Aorta (tissue), 5 donors: ENCODE measurements at places on chromosomes 1 and 21. TPM values are rescaled to one million over a fixed set of nuclear protein-coding genes. Genes with fewer than 3 reads are reported as not detected.

DNA sequence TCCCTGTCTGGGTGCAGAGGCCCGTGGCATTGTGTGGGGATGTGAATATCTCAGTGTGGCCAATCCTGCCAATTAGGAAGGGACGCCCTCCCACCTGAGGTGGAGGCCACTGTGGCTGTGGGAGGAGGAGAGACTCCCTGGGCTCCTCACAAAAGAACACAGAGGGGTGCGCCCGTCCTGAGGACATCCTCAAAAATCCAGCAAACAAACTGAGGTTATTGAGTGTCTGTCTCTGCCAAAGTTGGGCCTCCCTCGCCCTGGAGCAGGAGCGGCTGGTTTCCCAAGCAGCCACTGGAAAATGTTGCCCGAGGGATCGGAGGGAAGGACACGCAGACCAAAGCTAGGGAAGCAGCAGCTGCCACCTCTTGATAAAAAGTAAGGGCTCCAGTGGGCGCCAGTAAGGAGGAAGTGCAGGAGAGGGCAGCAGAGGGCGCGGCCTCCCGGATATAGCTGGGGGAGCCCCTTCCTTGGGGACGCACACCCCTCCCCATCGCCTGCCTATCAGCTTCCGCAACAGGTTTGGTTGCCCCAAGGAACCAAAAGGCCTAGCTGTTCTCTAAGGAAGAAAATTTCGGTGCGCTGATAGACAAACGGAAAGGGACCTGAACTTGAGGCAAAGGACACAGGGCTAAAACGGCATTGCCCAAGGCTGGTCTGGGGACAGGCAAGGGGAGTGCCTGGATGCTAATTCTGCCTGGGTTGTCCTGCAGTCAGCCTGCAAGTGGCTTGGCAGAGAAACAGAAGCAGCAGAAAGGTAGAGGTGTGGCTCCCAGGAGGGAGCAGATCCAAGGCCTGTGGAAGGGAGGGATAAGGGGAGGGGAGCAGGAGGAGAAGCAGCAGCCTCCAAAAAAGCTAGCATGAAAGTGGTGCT lies 1.7 kb upstream of the GRIK3 start:
- peaks cover 1% of the 10 kb centered on the region for H3K27me3 ChIP-seq
- H3K27ac ChIP-seq: no peak overlapping the region
- H3K4me3 ChIP-seq: no peak overlapping the region
- no peaks in the 10 kb centered on the region for H3K36me3 ChIP-seq
- H3K4me1 ChIP-seq: no peaks in the 10 kb centered on the region

DNA sequence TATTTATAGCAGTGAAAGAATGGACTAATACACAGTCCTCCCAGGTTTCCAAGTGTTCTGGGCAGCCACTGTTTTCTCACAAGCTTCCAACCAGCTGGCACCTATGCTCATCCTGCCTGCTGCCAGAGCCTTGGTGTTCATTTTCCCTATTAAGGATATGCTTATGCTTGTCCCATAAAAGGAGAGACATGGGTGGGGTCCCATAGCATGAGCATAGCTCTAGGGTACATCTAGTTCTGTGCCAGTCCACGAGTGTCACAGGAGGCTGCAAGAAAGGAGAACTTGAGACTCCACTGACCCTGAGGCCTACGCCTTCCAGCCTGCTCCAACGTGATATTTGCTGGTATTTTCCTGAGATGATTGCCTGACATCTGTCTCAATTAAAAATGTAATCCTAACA lies 192.4 kb upstream of the PTGFR start:
- no peak overlapping the region for H3K27ac ChIP-seq
- DNase-seq: no peak
- H3K27me3 ChIP-seq: no peaks in the 10 kb centered on the region
- H3K4me1 ChIP-seq: no peaks in the 10 kb centered on the region
- H3K4me3 ChIP-seq: no peak overlapping the region

DNA sequence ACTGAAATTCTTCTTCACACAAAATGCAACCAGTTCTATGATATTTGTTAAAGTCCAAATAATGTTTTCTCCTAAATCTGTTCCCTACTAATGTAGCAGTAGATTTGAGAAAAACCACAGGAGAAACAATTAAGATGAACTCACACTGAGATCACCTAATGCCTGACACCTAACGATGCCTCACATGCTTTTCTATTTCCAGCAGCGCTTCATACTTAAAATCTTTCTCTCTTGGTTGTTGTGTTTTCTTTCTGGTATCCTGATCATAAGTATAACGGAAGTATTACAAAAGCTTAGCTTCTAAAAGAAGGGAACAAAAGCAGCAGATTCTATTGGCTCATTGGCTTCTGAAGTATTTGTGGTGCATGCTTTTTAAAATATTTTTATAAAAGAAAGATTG lies 267.2 kb upstream of the SGIP1 start:
- H3K27me3 ChIP-seq: no peaks in the 10 kb centered on the region
- H3K4me1 ChIP-seq: no peaks in the 10 kb centered on the region
- no peak overlapping the region for H3K27ac ChIP-seq
- no peaks in the 10 kb centered on the region for H3K36me3 ChIP-seq
- H3K4me3 ChIP-seq: no peak overlapping the region
- DNase-seq: no peak

DNA sequence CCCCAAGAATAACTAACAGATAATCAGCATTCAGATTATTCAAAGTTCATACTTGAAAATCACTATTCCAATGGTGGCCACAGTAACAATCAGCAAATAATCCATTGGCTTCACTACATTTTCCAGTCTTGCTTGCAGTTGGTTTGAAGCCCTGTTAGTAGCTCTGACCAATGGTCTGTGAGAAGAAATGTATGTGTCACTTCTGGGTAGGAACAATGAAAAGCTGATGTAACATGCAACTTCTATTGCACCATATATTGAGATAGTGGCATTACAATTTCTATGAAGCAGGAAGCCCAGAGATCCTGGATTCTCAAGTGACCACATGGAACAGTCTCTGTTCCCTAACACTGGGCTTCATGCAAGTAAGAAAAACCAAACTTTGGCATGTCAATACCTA lies 250.9 kb upstream of the DAB1 start:
- no peaks in the 10 kb centered on the region for H3K4me1 ChIP-seq
- H3K27me3 ChIP-seq: no peaks in the 10 kb centered on the region
- H3K4me3 ChIP-seq: no peak overlapping the region
- H3K36me3 ChIP-seq: no peaks in the 10 kb centered on the region
- H3K27ac ChIP-seq: no peak overlapping the region

GRCh38 chr1:151509350-151510019 lies 1.7 kb upstream of the CGN start:
- no peak overlapping the region for H3K4me3 ChIP-seq
- H3K27me3 ChIP-seq: no peaks in the 10 kb centered on the region
- H3K36me3 ChIP-seq: no peaks in the 10 kb centered on the region

DNA sequence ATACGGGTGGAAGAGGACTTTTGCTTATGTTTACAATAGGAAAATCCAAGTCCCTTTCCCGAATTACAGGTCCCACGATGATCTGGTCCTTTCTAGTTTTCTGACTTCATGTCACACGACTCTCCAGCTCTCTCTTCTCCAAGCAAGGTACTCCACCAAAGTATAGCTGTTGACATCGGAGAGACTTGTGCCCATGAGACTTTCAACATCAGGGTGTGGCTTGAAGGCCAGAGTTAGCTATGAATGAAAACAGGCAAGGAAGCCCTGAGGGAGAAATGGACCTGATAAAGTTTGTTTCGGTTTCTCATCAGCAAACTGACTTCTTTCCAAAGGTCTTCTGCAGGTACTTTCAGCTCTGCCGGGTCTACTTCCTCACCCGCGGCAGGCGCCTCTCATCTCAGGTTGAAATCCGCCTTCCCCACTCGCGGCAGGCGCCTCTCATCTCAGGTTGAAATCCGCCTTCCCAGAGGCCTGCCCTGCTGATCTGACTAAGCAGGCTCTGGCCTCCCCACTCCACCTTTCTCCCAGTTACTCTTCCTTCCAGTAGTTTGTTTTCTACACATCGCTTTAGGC lies 2.1 kb upstream of the PER3 start:
- H3K27ac ChIP-seq: no peak overlapping the region
- H3K4me3 ChIP-seq: no peak overlapping the region
- no peaks in the 10 kb centered on the region for H3K36me3 ChIP-seq

The PAQR6 gene
- total RNA-seq: 2.8 TPM

The BLACAT1 gene
- 0.21 TPM for total RNA-seq

The EXO1 gene
- total RNA-seq: 1.5 TPM

The C8B gene
- total RNA-seq: not detected

The CFHR3 gene
- total RNA-seq: 1.2 TPM

The CRYBG2 gene
- total RNA-seq: 0.27 TPM
